ENCODE measurements at places on chromosomes 1 and 21. TPM values are rescaled to one million over a fixed set of nuclear protein-coding genes. Genes with fewer than 3 reads are reported as not detected.

The C2CD2 gene
- 7.6 TPM for total RNA-seq

GRCh38 chr1:244502630-244503029, 41.6 kb downstream of the CATSPERE start:
- no peak for DNase-seq

- no peak for DNase-seq
Observed at GRCh38 chr1:116371752-116372151, 1.3 kb upstream of the ATP1A1 start.

- no peak for DNase-seq
Observed at GRCh38 chr1:212675675-212676074, 24.0 kb downstream of the BATF3 start.

The RGS16 gene
- 0.81 TPM for total RNA-seq

The BMP8A gene
- not detected for total RNA-seq

- no peak for DNase-seq
Observed at GRCh38 chr1:61348025-61348665, 265.8 kb downstream of the NFIA start.

The PPM1J gene
- total RNA-seq, result 7.7 TPM

DNA sequence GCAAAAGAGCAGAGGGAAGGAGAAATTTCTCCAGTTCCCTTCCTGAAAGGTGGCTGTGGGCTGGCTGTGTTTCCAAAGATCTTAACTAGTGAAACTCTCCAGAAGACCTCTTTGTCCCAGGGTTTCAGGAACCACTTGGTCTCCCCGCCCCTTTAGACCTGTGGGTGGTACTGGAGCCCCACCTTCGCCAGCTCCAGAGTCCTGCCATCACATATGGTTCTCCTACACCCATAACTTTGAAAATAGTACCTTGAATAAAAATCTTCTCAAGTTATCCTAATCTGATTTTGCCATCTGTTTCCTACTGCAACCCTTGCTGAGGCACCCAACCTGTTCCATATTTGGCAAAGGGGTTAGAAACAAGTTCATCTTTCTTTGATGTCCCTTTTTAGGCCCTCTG, 303.9 kb downstream of the SEC16B start:
- no peak for DNase-seq
